Activated CD4-positive, alpha-beta T cell treated with anti-CD3 and anti-CD28 coated beads, Interleukin-2, amount 50 U/mL, for 1 hour (primary cell): ENCODE measurements at places on chromosomes 1 and 21.

DNA sequence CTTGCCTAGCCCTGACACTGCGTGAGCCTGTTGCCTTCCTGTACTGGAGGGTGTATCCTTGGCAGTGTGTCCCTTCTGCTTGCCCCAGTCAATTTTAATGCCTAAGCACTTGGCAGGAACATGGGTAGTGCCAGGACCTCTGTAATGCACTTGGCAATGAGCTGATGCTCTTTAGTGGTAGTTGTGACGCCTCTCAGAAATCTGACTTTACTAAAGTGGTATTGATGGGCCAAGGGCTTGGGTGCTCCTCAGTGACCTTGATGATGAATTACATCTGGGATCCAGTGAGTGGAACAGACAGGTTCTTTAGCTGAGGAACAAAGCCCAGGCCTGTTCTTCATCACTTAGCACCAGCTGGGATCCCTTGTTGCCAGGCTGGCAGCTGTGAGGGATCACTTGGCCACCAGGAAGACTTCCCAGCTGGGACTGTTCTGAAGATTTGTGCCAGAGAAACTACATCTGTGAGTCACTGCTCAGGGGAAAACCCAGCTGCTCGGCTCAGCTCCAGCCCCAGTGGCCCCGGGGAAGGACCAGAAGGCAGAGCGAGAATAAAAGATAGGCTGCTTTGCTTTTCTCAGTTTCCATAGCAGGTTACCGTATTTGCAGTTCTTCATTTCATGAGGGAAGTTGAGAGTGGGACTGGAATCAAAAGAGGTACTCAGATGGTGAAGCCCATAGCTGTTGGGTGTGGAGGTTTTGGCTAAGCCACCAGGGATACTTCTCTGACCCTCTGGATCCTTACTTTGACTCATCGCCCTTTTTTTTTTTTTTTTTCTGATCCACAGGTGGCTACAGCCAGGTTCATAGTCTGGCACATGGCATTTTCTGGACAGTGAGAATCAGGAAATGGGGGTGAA is 28.5 kb upstream of the KCNA2 start:
- DNase-seq: peak; percentile 62

DNA sequence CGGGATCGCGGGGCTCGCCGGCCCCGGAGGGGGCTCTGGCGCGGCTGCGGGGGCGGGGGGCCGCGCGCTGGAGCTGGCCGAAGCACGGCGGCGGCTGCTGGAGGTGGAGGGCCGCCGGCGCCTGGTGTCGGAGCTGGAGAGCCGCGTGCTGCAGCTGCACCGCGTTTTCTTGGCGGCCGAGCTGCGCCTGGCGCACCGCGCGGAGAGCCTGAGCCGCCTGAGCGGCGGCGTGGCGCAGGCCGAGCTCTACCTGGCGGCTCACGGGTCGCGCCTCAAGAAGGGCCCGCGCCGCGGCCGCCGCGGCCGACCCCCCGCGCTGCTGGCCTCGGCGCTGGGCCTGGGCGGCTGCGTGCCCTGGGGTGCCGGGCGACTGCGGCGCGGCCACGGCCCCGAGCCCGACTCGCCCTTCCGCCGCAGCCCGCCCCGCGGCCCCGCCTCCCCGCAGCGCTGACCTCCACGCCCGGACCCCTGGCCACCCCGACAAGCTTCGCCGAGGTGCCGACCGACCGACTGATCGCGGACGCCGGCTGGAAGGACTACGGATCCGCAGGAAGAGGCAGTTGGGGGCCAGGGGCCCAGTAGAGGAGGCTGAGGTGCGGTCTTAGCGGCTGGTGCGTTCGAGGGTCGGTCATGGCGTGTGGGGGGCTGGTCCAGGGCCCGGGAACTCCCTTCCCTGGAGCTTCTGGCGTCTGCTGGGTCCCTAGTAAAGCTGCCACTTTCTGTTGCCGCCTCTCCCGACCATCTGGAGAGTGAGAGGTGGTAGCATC is 711 bp downstream of the TRNP1 start:
- DNase-seq: peak; percentile 28

- DNase-seq: no peak
These were observed 368.7 kb upstream of the ADGRL2 start for GRCh38 chr1:81432059-81432458.

- no peak for DNase-seq
These were observed 47.9 kb downstream of the LAMC1 start for GRCh38 chr1:183070923-183071618.

- DNase-seq: no peak
These were observed 1.7 kb downstream of the PLEKHM2 start for GRCh38 chr1:15685820-15686219.

DNA sequence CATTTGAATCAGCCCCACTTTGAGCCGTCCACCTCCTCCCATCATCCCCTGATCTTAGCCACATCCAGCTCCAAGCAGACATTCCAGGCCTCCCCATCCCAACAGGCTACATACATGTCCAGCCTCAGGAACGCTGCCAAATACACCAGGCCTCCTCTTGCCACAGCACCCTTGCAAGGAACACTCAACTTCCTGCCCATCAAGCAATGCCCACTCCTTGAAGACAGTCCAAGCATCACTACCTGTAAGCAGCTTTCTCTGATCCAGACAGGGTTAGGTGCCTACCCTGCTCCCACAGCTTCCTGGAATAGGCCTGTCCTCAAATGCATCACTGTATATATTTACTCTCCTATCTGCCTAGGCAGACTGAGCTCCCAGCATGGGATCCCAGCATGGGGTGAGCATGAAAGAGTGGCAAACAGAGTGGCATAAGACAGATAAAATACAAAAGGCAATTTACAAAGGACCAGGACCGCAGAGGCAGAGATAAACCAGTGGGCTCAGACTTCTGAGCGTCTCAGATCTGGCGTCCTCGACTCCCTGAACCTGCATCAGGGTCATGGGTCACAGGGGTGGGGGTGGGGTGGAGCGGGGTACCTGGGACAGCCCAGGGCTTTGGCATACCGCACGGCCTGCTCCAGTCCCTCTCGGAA is 816 bp downstream of the HYI start:
- no peak for DNase-seq

DNA sequence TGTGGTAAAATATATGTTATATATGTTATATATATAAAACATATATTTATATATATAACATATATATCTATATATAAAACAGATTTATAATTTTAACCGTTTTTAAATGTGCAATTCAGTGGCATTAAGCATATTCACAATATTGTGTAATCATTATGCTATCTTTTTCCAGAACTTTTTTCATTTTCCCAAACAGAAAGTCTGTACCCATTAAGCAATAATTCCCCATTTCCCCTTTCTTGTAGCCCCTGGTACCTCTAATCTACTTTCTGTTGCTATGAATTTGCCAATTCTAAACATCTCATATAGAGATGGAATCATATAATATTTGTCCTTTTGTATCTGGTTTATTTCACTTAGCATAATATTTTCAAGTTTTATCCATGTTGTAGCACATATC is 10.7 kb upstream of the ARHGEF11 start:
- DNase-seq: no peak

GRCh38 chr1:184457500-184457899 is 70.7 kb downstream of the C1orf21 start:
- DNase-seq: no peak

DNA sequence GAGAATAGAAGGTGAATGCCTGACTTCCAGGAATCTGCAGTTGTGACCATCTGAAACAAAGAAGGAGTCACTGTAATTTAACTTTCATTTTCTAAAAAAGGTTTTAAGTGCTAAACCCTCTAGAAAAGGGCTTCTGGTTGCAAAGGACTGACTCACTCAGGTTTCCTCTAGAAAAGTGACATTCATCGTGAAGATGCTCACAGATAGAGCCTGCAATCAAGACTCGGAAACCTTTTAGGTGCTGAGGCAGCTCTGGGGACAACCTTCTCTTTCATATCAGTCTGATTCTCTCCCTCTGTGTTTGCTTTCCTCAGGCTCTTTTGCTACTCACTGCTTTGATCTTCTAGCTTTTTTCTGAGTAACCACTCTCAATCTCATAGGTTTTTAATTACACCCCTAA is 8.2 kb downstream of the BCL9 start:
- no peak for DNase-seq

GRCh38 chr1:201543871-201544642 is 5.1 kb downstream of the NAV1 start:
- DNase-seq: no peak

- DNase-seq: no peak
These were observed 1291.5 kb upstream of the B3GALT2 start for GRCh38 chr1:194477908-194478307.

DNA sequence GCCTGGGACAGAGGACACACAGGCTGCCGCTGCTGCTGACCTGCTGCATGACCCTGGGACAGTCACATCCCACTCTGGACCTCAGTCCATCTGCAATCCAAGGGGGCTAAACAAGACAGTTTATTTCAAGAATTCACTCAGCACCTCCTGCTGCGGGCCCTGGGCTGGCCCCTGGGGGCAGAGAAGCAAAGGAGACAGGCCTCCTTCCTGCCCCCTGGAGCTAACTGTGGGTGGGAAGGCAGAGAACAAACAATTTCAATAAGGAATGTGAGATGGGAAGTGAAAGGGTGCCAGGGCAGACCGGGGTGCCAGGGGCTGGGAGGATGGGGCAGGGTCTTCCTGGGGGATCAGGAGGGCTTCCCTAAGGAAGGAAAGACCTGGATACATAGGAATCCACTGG is 60.0 kb downstream of the TAS1R2 start:
- DNase-seq: no peak

DNA sequence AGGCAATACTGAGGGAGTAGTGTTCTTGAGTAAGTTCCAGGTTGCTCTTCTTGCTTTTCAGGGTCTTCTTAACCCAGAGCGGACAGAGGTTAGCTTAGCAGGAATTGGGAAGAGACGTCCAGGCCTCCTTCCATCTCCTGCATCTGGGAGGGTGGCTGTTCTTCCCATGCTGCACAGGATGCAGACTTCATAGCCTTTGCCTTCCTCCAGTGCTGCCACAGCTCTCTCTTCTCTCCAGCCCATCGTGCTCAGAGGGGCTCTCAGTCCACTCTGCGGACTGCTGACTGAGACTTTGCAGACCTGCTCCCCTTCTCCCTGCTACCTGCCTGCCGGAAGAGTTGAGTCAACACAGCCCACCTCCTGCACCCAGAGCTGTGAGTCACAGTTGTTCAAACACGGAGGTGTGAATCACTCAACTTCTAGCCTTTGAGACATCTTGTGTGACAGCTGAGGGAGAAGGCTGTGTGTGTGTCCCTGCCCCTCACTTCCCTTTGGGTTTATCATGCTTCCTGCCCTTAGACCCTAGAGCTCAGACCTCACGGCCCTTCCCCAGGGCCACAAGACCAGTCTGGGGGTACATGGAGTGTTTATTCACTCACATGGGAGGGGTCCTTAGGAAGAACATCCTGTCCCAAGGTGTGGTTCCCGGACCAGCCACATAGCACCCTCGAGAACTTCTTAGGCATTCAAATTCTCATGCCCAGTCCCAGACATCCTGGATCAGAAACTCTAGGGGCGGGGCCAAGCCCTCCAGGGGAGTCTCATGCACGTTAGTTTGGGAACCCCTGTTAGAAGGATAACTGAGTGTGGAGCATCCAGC is 158.3 kb upstream of the CACNA1E start:
- DNase-seq: no peak

- DNase-seq: no peak
These were observed 44.9 kb downstream of the GREM2 start for GRCh38 chr1:240567066-240567465.

GRCh38 chr1:97138515-97139032 is 417.0 kb downstream of the PTBP2 start:
- no peak for DNase-seq

- no peak for DNase-seq
These were observed 14.2 kb upstream of the TENT5B start for GRCh38 chr1:27026621-27027574.

DNA sequence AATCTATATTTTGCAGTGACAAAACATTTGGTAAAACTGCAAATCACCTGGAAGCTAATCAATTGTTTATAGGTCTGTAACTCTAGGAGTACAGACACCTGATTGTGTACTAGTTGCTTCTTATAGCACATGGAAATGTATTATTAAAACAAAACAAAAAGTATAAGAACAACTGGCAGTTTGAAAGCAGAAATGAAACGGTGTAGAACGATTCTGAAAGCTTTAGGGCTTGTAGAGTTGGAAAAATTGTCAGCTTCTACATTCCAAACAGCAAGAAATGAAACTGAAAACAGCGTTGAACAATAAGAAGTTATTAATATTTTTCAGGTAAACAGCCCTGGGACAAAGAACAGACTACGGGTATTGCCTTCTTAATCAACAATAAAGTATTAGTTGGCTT is 273.3 kb downstream of the OLFM3 start:
- no peak for DNase-seq

GRCh38 chr1:159587461-159587951 is at the start of gene APCS:
Gene APCS, plus strand, starts transcription at chr1:159587826. Its CDS starts 96 bp downstream, at chr1:159587922.
- no peak for DNase-seq

GRCh38 chr1:83927061-83927460 is 71.9 kb downstream of the TTLL7 start:
- no peak for DNase-seq

GRCh38 chr1:8133190-8133589 is 107.1 kb upstream of the ERRFI1 start:
- no peak for DNase-seq
